ENCODE measurements at places on chromosomes 11 and 22. TPM values are rescaled to one million over a fixed set of nuclear protein-coding genes. Genes with fewer than 3 reads are reported as not detected.

Gene C22orf42
- total RNA-seq, result not detected

Gene OR8D4
- not detected for total RNA-seq

Gene DGAT2
- 8.4 TPM for total RNA-seq

Gene RFPL2
- 0.49 TPM for total RNA-seq

DNA sequence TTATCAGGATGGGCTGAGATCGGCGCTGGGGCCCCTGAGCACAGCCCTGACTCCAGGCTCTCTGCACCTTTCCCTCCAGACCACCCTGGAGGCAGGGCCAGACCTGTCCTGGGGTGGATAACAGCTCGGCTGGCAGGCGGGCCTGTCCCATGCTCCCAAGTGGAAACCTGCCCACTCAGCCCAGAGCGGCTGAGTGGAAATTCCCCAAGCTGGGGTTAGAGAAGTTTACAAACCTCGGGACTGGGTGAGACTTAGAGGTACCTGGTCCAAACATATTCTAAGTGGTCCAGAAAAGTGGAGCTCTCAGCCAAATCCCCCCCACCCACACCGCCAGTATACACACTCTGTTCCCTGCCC is 4.8 kb upstream of the FXYD2 start:
- H3K4me3 ChIP-seq, result no peak overlapping the region
- peak overlapping the region; percentile 71 for H3K27ac ChIP-seq
- peaks cover 50% of the 10 kb centered on the region for H3K4me1 ChIP-seq
- DNase-seq, result peak; percentile 21
- H3K27me3 ChIP-seq, result no peaks in the 10 kb centered on the region

- H3K27me3 ChIP-seq, result no peaks in the 10 kb centered on the region
- H3K4me3 ChIP-seq, result no peak overlapping the region
- no peaks in the 10 kb centered on the region for H3K36me3 ChIP-seq
- H3K27ac ChIP-seq, result no peak overlapping the region
- no peaks in the 10 kb centered on the region for H3K4me1 ChIP-seq
Measured at GRCh38 chr11:107783121-107783520, 71.3 kb upstream of the SLN start.

- H3K27ac ChIP-seq, result no peak overlapping the region
- DNase-seq, result no peak
- no peak overlapping the region for H3K4me3 ChIP-seq
- H3K27me3 ChIP-seq, result no peaks in the 10 kb centered on the region
Measured at GRCh38 chr11:86469491-86470388, 95.1 kb downstream of the CCDC81 start.

GRCh38 chr11:111774955-111775710 is 8.9 kb upstream of the PPP2R1B start:
- H3K36me3 ChIP-seq, result no peaks in the 10 kb centered on the region
- no peaks in the 10 kb centered on the region for H3K27me3 ChIP-seq
- no peak for DNase-seq
- H3K27ac ChIP-seq, result peak overlapping the region; percentile 61

DNA sequence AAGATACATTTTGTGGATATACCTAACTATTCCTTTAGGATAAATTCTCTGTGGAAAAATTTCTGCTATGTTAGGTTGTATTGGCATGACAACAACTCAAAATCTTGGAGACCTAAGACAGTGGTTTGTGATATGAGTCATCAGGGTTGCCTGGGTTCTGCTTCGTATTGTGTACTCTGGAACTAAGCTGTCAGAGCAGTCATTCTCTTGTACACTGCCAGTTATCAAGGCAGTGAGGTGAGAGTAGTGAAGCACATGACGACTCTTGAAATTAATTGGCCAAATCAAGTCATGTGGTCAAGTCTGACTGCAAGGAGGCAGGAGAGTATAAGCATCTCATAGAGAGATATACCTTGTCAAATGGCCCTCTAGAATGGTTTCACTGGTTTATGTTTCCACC is 104.4 kb downstream of the FANCF start:
- H3K36me3 ChIP-seq, result no peaks in the 10 kb centered on the region
- no peak overlapping the region for H3K27ac ChIP-seq
- no peaks in the 10 kb centered on the region for H3K27me3 ChIP-seq

DNA sequence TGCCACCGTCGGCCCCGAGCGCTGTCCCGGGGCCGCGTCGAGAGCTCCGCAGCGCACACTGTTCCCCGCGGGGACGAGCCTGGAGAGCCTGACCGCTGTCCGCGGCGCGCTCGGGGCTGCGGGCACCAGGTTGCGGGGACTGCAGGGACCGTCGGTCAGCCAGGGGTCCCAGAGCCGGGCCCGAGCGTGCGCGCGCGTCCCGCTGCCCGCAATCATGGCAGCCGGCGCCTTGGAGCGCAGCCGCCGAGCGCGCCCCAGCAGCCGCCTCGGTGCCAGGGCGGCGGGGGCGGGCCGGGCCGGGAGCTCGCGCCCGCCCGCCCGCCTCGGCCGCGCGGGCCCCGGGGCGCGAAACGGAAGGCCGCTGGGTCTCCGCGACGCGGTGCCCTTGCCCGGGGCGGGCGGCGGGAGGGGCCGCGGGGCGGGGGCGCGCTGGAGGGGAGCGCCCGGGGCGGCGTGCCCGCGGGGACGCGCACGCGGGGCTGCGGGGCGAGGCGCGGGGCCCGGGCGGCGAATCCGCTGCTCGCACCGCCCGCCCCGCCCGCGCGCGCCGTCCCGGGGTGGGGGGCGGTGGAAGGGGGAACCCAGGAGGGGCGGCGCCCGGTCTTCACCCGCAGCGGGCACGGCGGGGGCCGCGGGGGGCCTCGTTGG is 79.4 kb upstream of the PPARA start:
- H3K27me3 ChIP-seq, result no peaks in the 10 kb centered on the region
- peak overlapping the region; percentile 77 for H3K4me3 ChIP-seq
- peaks cover 61% of the 10 kb centered on the region for H3K4me1 ChIP-seq
- H3K27ac ChIP-seq, result peak overlapping the region; percentile 100
- H3K36me3 ChIP-seq, result no peaks in the 10 kb centered on the region

DNA sequence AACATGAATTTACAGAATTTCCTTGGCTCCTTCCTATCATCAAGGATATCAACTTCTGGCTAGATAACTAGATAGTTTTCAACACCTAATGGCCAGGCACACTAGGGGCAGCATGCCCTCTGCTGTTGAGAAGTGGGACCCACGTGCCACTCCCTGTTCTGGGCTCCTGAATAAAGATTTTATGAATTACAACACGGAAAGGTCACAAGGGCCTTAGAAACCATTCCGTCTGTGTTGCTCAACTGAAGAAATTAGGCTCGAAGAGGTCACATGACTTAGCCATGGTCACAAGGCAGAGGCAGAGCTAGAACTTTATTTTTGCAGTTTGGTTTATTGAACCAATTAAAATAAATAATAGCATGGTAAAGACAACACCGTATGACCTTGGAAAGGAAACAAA is 36.0 kb downstream of the PRCP start:
- DNase-seq, result peak; percentile 85
- H3K36me3 ChIP-seq, result no peaks in the 10 kb centered on the region
- H3K4me3 ChIP-seq, result no peak overlapping the region

DNA sequence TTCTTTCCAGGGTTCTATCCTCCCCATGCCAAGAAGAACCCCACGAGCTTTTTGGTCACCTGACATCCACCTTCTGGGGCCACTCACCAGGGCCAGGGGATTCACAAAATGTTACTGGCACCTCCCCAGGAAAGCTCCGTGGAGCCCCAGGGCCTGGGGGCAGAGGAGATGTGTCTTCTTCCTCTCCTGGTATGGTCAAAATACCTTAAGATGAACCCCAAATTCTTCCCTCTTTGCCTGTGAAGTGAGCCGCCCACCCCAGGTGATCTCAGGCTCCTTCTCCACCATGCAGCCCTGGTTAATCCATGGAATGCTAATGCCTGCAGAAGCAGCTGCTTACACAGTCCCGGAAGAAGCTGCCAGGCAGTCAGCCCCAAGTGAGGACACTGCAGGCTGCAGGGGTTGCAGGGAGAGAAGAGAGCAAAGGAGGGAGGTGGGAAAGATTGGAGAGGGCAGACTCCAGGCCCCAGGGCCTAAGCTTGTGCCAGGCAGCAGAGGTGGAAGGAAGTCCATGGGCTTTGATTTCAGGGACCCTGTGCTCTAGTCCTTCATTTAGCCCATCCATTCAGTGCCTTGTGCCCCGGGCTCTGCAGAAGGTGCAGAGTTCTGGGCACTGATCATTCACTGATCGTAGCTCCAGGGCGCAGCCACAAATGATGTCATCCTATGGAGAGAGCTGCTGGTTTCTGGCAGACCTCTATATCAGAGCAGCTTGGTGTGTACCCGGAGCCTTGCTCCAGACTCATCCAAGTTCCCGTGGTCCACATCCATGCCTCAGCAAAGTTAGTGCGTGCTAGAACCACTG is 127.9 kb upstream of the NECTIN1 start:
- no peak overlapping the region for H3K27ac ChIP-seq
- no peak for DNase-seq
- no peaks in the 10 kb centered on the region for H3K27me3 ChIP-seq
- H3K4me3 ChIP-seq, result no peak overlapping the region
- no peaks in the 10 kb centered on the region for H3K4me1 ChIP-seq

- H3K27me3 ChIP-seq, result no peaks in the 10 kb centered on the region
- H3K27ac ChIP-seq, result peak overlapping the region; percentile 91
- H3K4me1 ChIP-seq, result peaks cover 59% of the 10 kb centered on the region
- no peak for DNase-seq
- peak overlapping the region; percentile 27 for H3K4me3 ChIP-seq
- no peaks in the 10 kb centered on the region for H3K36me3 ChIP-seq
Measured at GRCh38 chr11:119316016-119316728, 758 bp downstream of the MCAM start.

- no peak for DNase-seq
- H3K36me3 ChIP-seq, result no peaks in the 10 kb centered on the region
- H3K27me3 ChIP-seq, result no peaks in the 10 kb centered on the region
- no peak overlapping the region for H3K27ac ChIP-seq
- H3K4me3 ChIP-seq, result no peak overlapping the region
Measured at GRCh38 chr11:69204941-69205742, 49.4 kb downstream of the SMIM38 start.

- H3K27ac ChIP-seq, result no peak overlapping the region
- no peaks in the 10 kb centered on the region for H3K36me3 ChIP-seq
- no peak for DNase-seq
Measured at GRCh38 chr11:114624455-114625207, 29.0 kb upstream of the NXPE4 start.

DNA sequence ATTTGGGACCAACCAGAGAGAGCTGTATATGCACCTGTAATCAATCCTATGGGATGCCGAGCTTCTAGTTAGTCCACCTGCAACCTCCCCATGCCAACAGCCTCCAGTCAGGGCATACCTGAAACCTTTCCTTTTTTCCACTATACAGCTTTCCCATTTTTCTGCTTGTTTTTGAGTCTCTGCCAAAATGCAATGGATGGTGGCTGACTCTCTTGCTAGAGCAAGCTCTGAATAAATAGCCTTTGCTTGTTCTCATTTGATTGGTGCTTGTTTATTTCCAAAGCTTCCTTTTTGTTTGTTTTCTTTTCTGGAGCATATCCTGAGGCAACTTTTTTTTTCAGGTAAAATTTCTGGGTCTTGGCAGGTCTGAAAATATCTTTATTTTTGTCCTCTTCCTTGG is 58.0 kb upstream of the PLET1 start:
- no peaks in the 10 kb centered on the region for H3K27me3 ChIP-seq
- H3K27ac ChIP-seq, result no peak overlapping the region
- no peak for DNase-seq
- H3K4me1 ChIP-seq, result peaks cover 23% of the 10 kb centered on the region

- no peak overlapping the region for H3K4me3 ChIP-seq
- H3K4me1 ChIP-seq, result peaks cover 6% of the 10 kb centered on the region
Measured at GRCh38 chr11:102950622-102951081, 4.9 kb downstream of the MMP13 start.

- H3K4me3 ChIP-seq, result no peak overlapping the region
- no peaks in the 10 kb centered on the region for H3K27me3 ChIP-seq
- H3K4me1 ChIP-seq, result peaks cover 4% of the 10 kb centered on the region
- DNase-seq, result no peak
- H3K36me3 ChIP-seq, result no peaks in the 10 kb centered on the region
- no peak overlapping the region for H3K27ac ChIP-seq
Measured at GRCh38 chr11:125351033-125351867, 144.8 kb downstream of the FEZ1 start.

Measured in upper lobe of left lung (tissue), 6 donors.